ENCODE measurements at places on chromosomes 11 and 22.

DNA sequence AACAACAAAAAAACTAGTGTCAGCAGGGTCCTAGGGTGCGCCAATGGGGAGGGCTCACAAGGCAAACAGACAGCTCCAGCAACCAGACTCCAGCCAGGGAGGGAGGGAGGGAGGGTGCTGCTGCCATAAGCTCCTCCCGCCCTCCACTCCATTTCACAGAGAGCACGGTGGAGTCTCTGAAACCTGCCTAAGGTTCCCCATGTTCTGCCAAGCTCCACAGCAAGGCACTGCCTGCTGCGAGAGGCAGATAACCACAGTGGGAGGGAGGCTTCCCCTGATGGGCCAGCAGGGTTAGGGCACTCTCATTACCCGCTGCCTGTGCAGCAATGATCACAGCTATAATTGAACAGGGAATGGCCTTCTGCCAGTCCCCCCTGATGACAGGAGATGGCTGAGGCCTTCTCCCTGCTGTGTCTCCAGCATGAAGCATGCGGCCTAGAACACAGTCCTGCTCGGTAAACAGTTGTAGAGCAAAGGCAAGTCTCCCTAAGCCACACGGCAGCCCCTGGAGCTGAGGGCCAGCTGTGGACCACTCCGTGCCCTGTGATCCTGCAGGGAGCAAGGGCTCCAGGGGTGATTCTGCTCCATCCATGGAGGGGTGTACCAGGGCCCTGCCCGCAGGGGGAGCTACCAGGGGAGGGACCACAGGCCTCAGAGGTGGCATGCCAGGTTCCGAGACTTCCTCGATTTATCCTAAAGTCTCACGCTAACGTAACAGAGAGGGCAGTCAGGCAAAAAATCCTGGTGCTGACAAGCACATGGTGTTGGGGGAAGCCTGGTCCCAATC lies 42.9 kb downstream of the PC start:
- DNase-seq, result no peak

DNA sequence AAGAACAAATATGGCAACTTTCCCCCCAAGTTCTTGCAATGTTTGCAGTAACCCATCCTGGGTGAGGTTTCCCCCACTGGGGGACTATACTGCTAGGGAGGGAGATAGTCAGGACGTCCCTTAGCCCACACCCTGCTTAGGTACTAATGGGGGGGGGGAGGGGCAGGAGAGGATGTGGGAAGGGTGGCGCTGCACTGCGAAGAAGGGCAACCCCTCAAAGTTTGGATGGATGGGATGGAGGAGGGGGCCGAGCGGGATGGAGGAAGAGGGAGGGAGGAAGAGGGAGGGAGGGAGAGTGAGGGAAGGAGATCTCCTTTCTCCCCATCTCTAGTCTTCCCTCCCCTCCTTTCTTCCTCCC lies 100.6 kb upstream of the HSD17B12 start:
- DNase-seq, result no peak

GRCh38 chr22:38230916-38231315 lies 29.1 kb downstream of the MAFF start:
- DNase-seq, result no peak

GRCh38 chr11:65436412-65437032 lies 13.9 kb downstream of the NEAT1 start:
- no peak for DNase-seq

DNA sequence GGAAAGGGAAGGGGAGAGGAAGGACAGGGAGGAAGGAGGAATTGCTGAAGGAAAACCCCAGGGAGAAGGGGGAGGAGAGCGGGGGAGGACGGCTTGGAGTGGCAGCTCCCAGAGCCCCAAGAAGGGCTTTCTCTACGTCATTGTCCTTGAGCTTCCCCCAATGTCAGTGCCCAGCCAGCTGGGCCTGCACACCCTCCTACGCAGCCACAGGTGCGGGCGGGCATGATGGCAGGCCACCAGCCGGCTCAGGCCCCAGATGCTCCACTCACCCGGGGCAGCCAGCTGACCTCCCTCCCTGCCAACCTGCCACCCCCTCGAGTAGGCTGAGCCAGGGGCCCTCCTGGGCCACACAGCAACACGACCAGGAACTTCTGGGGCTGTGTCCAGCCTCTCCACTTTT lies 11.2 kb downstream of the SYT7 start:
- DNase-seq, result no peak

GRCh38 chr11:61891331-61892084 lies at the start of gene FADS3:
FADS3 (minus strand) TSS chr11:61891545; CDS start chr11:61891381, 164 bp downstream.
- DNase-seq, result peak; percentile 59

DNA sequence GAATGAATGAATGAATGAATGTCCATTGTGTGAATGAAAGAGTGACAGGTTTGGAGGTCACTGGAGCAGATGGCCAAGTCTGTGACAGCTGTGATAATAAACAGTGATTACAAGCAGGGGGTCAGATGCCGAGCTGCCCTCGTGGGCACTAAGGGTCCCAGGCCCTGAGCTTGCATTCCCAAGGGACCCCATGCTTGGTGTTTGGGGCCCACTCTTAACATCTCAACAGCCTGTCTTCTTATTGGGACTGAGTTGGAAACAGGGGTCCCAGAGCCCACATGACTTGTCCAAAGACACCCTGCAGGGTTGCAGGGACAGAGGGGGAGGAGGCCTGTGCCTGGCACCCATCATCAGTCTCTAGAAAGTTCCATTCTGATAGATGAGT lies 12.0 kb upstream of the ANO1 start:
- DNase-seq, result no peak

DNA sequence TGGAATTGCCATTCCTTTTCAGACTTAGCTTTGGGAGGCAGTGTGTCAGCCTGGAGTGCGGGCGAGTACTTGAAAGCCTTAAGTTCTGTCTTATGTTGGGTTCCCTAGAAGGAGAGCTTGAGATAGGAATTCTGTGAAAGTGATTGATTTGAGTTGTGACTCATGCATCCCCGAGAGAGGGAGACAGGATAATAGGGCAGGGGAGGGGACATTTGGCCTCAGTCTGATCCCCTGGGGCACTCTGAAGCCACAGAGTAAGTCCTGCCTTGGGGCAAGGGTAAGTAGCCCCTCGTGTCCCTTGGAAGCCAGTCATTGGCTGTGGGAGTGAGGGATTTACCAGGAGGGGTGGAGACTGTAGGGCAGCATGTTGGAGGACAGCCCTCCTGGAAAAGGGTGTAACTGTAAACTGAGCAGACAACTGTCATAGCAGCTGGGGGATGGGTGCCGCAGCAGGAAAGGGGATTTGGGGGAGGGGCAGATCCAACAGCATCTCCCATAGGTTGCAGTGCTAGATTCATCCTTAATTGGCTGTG lies 44.0 kb downstream of the KIAA1671 start:
- DNase-seq, result no peak

- DNase-seq, result no peak
Measured at GRCh38 chr22:24105631-24106030, 75.7 kb upstream of the SUSD2 start.

DNA sequence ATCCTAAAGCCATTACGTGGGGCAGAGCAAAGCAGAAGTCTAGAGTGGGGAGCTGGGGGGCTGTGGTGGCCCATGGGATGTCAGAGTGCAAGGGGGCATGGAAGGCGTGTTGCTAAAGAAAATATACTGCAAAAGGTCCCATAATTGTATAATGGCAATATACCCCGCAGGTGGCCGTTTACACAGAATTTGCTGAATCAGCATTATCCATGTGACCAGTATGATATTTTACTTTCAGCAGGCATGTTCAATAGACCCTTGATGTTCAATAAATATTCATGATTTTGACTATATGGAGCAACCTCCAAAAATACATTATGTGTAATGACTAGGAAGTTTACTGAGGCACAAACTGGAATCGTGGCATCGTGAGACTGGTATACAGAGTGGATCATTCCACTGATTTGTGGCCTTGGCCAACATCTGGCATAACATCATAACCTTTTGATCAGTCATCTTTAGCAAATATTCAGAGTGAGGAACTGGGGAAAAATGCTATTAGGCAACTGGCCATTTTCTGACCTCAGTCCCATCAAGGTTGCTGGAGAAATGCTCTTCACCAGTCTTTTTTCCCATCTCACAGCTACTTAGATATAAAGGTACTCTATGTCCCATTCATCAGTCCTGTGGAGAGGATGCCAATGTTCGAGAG lies 29.3 kb upstream of the PPP2R1B start:
- DNase-seq, result no peak

- peak; percentile 73 for DNase-seq
Measured at GRCh38 chr22:38317122-38317994, at the start of gene CSNK1E. CSNK1E (minus strand) TSS chr22:38317433; CDS start chr22:38314157, 3,276 bp downstream.

DNA sequence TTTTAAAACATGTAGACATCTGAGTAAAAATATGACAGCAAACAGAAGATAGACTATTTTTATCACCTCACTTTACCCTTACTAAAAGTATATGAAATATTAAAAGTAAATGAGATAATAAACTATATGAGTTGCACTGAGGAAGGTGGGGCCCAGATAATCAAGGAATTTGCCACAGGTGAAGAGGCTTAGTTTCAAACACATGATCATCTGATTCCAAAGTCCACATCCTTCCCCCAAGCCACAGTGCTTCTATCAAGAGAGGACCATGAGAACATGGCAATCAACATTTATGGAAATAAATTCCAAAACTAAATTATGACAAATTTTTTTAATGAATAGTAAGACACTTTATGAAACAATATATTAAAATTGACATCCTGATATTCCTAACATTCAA lies 384.0 kb downstream of the DCDC1 start:
- no peak for DNase-seq
